Omental fat pad (tissue), 4 donors: ENCODE measurements at places on chromosomes 6 and 20. TPM values are rescaled to one million over a fixed set of nuclear protein-coding genes. Genes with fewer than 3 reads are reported as not detected.

GRCh38 chr20:53828088-53828681, 234.5 kb upstream of the ZNF217 start:
- no peak for DNase-seq

Gene KCNK15
- 8.8 TPM for total RNA-seq

DNA sequence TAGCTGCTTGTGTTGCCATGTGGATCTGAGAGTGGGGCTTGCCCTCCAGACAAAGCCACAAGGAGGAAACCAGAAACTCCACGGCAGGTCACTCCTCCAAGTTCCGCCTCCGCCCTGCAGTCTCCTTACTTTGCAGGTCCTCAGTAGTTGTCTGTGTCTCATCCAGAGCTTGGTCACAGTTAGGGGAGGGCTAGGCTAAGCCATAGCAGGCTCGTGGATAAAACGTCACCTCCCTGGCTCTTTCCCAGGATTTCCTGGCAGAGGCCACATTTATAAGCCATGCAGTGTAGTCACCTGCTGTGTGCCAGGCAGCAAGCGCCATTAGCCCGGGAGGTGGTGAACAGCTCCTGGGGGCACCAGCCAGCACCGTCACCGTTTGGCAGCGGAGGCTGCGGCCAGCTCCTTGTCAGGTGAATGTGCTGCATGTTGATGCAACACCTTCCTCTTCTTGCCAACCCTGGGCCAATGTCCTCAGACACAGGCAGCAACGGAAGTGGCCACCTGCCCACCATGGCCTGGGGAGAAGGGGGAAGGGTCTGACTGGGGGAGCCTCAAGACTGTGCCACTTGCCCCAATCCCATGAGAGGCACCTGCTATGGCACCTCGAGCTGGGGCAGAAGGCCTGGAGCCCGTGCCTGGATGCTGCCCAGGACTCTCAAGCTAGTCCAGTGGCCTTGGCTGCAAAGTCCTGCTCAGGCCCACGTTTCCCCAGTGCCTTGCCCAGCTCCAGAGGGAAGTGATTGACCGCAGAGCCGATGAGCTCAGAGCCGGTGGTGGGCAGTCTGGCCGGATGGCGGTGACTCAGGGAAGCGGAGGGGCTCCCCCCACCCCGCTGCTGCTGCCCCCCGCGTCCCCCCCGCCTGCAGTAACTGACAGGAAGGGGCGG, 39.0 kb upstream of the SLCO4A1 start:
- peak; percentile 48 for DNase-seq

DNA sequence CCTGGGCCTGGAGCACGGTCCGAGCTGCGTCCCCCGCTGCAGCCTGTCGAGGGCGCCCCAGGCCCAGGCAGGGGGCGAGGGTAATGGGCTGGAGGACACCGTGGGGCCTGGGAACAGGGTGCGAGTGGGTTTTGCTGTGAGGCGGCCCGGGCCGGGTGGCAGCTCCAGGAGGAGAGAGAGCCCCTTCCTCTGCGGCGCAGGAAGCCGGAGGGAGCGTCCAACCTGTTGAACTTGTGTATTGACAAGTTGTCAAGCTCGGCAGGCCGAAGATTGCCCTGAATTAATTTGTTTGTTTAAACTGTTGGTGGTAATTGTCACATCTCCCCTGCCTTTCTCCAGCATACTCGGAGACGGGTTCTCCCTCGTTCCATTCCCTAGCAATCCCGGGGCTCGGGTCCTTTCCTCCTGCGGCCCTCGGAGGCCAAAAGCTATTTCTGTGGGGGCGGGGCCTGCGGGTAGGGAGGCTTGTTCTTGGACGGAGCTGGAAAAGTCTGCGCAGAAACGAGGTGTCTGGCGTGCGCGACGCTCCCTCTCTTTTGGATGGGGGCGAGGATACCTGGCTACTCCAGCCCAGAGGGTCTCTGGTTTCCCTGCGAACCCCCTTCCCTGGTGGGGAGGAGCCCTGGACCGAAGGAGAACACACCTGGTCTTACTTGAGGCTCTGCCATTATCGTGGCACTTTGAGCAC, 9.9 kb downstream of the NR2E1 start:
- DNase-seq: no peak
